Neural progenitor cell (in vitro differentiated cells): ENCODE measurements at places on chromosomes 6 and 20.

GRCh38 chr20:49786196-49786595 is 26.4 kb upstream of the SLC9A8 start:
- H3K36me3 ChIP-seq, result no peaks in the 10 kb centered on the region
- no peak for DNase-seq
- no peaks in the 10 kb centered on the region for H3K27me3 ChIP-seq
- no peak overlapping the region for H3K4me3 ChIP-seq
- no peak overlapping the region for H3K27ac ChIP-seq

DNA sequence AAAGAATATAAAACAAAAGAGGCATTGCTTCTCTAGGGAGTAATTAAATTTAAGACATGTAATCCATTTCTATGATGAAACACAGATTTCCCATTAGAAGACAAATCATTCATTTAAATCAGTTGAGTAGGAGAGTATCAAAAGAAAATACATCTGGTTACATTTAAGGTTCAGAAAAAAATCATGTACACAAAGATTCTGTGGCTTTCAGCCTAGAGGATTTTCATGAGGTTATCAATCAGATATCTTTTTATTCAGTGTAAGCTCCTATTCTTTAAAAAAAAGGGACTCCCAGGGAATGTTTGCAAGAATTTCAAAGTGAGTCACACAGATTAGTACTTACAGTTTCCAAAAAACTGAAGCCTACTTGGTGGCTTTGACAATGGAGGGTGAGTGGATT is 24.9 kb downstream of the COL21A1 start:
- H3K4me1 ChIP-seq, result no peaks in the 10 kb centered on the region
- DNase-seq, result no peak
- H3K27me3 ChIP-seq, result no peaks in the 10 kb centered on the region
- H3K27ac ChIP-seq, result no peak overlapping the region
- H3K36me3 ChIP-seq, result no peaks in the 10 kb centered on the region

GRCh38 chr6:135603249-135603648 is 105.7 kb upstream of the AHI1 start:
- H3K4me3 ChIP-seq, result no peak overlapping the region
- H3K4me1 ChIP-seq, result no peaks in the 10 kb centered on the region
- no peak overlapping the region for H3K27ac ChIP-seq

DNA sequence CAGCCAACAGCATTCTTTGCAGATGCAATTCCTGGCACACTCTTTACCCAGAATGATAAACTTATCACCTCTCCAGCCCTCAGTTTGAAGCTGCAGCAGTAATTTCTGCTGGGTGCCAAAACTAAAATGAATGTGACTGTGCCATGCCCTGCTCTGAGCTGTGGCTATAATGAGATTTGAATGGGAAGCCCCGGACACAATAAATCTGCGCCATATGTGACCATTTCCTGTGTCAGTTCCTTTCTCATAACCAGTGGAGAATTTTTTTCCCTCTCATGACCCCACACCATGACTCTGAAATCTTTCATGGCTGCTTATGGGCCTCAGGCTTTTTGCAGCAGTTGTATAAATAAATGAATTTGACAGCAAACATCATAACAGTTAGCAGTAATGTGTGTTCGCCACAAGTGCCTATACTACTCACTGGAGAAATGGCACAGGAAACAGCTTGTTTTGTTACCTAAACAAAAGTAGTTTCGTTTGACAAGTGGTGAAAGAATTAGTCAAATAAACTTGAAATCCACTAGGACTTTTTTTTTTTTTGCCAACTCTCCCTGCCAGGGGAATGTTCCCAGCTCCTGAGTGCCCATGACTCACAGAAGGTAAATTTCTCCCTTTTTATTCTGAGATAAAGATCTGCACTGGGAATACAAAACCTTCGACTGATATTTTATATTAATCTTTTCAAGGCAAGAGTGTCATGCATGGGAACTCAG is 408.4 kb downstream of the PKHD1 start:
- no peak for DNase-seq
- H3K4me1 ChIP-seq, result peaks cover 6% of the 10 kb centered on the region
- H3K4me3 ChIP-seq, result no peak overlapping the region
- no peaks in the 10 kb centered on the region for H3K36me3 ChIP-seq
- H3K27ac ChIP-seq, result no peak overlapping the region
- H3K27me3 ChIP-seq, result no peaks in the 10 kb centered on the region

GRCh38 chr6:138677538-138677937 is 96.0 kb upstream of the CCDC28A start:
- no peaks in the 10 kb centered on the region for H3K36me3 ChIP-seq
- no peak for DNase-seq
- H3K27ac ChIP-seq, result no peak overlapping the region
- no peaks in the 10 kb centered on the region for H3K27me3 ChIP-seq
- H3K4me1 ChIP-seq, result peaks cover 5% of the 10 kb centered on the region
- H3K4me3 ChIP-seq, result no peak overlapping the region

GRCh38 chr20:54356801-54357200 is 118.6 kb upstream of the DOK5 start:
- H3K4me1 ChIP-seq, result peaks cover 6% of the 10 kb centered on the region
- no peak overlapping the region for H3K27ac ChIP-seq
- no peak for DNase-seq

GRCh38 chr20:4691753-4692152 is 30.0 kb upstream of the PRND start:
- H3K27me3 ChIP-seq, result peaks cover 2% of the 10 kb centered on the region
- peaks cover 5% of the 10 kb centered on the region for H3K4me1 ChIP-seq
- DNase-seq, result no peak

DNA sequence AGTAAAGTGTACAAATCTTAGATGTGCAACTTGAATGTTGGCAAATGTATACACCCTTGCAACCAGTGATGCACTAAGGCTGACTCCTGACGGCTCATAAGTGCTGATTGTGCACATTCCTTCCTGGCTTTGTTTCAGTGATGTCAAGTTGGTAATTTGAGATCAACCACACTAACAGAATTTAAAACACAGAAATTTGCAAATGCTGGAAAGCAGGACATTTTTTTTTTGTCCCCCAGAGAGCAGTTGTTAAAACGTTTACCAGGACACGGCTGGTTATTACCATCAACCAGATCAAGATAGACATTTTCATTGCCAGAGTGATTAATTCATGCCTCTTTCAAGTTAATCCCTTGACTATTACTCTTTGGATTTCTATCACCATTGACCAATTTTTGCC is 735.6 kb downstream of the RFPL4B start:
- H3K4me3 ChIP-seq, result no peak overlapping the region
- H3K27me3 ChIP-seq, result no peaks in the 10 kb centered on the region
- H3K36me3 ChIP-seq, result no peaks in the 10 kb centered on the region
- DNase-seq, result no peak
- no peaks in the 10 kb centered on the region for H3K4me1 ChIP-seq

DNA sequence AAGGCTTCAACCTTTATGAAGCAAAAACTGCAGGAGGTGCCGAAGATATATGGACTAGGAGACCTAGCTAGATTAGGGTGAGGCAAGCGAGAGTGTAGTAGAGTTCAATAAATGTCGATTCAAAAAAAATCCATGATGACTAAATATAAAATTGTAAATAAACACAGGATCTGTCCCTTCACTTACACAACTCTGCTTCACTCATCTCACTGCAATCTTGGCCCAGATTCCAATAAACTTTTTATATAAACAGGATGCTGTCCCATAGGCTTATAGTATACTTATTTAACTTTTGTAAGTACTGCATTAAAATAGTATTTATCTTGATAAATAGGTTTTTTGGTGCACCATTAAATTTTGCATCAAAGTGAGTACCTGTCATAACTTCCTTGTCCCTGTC is 648.4 kb upstream of the NRSN1 start:
- no peaks in the 10 kb centered on the region for H3K4me1 ChIP-seq
- no peaks in the 10 kb centered on the region for H3K36me3 ChIP-seq
- H3K27me3 ChIP-seq, result no peaks in the 10 kb centered on the region
- no peak for DNase-seq
- no peak overlapping the region for H3K27ac ChIP-seq

- peak overlapping the region; percentile 53 for H3K4me3 ChIP-seq
- peaks cover 64% of the 10 kb centered on the region for H3K27me3 ChIP-seq
- H3K4me1 ChIP-seq, result peaks cover 13% of the 10 kb centered on the region
Observed at GRCh38 chr20:36065427-36065998, 89.0 kb upstream of the EPB41L1 start.

DNA sequence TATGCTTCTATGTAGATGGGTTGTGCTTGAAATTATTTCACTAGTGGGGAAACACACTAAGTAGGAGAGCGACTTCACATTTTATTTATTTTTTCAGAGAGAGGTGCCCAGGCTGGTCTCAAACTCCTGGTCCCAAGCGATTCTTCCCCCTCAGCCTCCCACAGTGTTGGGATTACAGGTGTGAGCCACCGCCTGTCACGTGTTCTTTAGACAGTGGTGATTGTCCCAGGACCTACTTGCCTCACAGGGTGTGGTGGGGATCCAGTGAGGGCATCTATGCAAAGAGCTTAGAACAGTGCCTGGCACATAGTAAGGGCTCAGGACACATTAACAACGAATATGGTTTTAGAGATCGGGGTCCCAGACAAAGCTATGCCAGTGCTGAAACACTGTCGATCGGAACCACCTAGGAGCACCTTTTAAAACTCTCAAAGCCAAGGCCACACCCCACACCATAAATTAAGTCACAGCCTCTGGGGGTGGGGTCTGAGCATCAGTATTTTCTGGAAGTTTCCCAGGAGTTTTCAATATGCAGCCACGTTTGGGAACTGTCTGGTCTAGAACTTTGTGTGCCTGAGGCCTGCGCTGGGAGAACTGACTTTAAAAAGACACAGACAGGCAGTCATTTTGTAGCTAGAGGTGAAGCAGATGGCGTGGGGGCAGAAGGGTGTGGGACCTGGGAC is 4.8 kb upstream of the BCAS4 start:
- no peaks in the 10 kb centered on the region for H3K27me3 ChIP-seq
- H3K4me3 ChIP-seq, result no peak overlapping the region
- no peak for DNase-seq
- peaks cover 8% of the 10 kb centered on the region for H3K4me1 ChIP-seq
- H3K27ac ChIP-seq, result no peak overlapping the region

GRCh38 chr6:34232901-34233300 is 3.8 kb upstream of the HMGA1 start:
- no peak overlapping the region for H3K27ac ChIP-seq
- no peaks in the 10 kb centered on the region for H3K36me3 ChIP-seq
- peaks cover 12% of the 10 kb centered on the region for H3K4me1 ChIP-seq
- H3K27me3 ChIP-seq, result no peaks in the 10 kb centered on the region
- no peak overlapping the region for H3K4me3 ChIP-seq
